ENCODE measurements at places on chromosomes 2 and 18. TPM values are rescaled to one million over a fixed set of nuclear protein-coding genes. Genes with fewer than 3 reads are reported as not detected.

The ALPG gene
- not detected for total RNA-seq

The DSC1 gene
- total RNA-seq, result not detected

The HOXD3 gene
- 0.54 TPM for total RNA-seq

The TACR1 gene
- not detected for total RNA-seq

The ALPP gene
- total RNA-seq, result not detected

The PTPN18 gene
- 10.2 TPM for total RNA-seq
